ENCODE measurements at places on chromosomes 4 and X. TPM values are rescaled to one million over a fixed set of nuclear protein-coding genes. Genes with fewer than 3 reads are reported as not detected.

- no peak for DNase-seq
Measured at GRCh38 chr4:165439981-165440380, 61.2 kb downstream of the CPE start.

DNA sequence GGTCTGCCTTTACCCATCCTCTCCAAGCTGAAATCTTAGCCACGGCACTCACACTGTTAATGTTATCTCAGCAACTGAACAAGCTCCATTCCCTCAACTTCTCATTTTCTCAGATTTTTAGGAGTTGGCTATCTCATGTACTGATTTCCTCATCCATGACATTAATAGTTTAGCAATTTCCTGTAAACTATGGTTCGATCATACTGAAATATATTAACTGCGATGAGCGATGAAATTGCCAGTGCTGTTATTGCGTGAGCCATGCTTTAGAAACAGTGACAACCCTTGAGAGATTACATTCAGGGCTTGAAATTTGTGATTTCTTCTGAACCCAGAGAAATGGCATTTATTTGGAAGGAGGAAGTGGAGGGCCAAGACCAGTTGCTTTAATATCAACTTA lies 223.7 kb downstream of the GPAT3 start:
- no peak for DNase-seq

- DNase-seq: no peak
Measured at GRCh38 chr4:94700298-94700697, 57.5 kb upstream of the BMPR1B start.

GRCh38 chr4:36010397-36010929 lies 233.9 kb downstream of the ARAP2 start:
- no peak for DNase-seq

- no peak for DNase-seq
Measured at GRCh38 chr4:104966349-104967033, 180.2 kb upstream of the TET2 start.

GRCh38 chrX:16310326-16310725 lies 143.0 kb downstream of the MAGEB17 start:
- no peak for DNase-seq

GRCh38 chr4:28360681-28361080 lies 1500.0 kb downstream of the STIM2 start:
- DNase-seq: no peak

- no peak for DNase-seq
Measured at GRCh38 chrX:19063030-19063429, 59.2 kb downstream of the ADGRG2 start.

DNA sequence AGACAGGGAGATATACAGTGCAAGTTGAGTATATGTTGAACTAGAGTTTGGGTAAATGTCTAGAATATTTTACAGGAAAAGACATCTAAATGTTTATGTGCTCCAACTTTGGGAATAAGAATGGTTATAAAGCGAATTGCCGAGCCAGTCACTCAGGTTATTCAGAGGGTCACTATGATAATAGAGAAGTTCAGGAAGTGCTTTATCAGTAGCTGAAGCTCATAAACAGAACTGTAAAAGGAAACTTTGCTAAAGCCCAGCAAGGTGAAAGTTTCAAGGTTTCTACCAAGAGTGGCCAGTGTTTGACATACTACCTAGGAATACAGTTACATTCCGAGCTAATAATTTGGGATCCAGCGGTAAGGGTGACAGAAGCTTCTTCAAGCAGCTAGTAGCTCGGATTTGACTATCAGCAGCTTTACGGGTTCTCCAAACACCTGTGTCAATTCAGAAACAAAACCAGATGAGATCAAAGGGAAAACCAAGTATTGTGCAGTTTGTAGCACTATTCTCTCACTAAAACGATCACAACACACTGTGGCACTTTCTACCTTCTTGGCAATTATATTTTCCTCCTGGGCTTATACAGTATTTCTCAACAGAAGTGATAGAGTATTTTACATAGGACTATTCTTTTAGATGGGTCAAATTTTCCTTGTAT lies 17.2 kb upstream of the BCLAF3 start:
- no peak for DNase-seq

GRCh38 chrX:109822861-109823260 lies 89.8 kb upstream of the ACSL4 start:
- no peak for DNase-seq

DNA sequence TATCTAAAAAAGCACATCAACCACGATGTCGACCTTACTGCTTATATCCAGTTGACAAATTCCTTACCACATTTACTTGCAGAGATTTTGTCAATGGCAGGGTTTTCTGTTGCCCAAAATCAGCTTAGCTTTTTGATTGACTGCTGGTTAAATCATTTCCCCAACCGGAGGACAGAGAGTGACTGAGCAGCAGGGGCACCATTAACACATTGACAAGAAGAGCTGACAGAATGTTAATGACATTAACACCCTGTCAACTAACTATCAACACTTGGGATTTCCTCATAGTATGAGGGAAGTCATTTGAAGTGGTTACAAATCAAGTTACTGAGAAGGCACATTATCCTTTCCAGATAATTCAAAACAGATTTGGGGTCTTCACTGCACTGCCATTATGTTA lies 368.4 kb downstream of the RPA4 start:
- no peak for DNase-seq

- DNase-seq: no peak
Measured at GRCh38 chr4:186151499-186151898, 39.9 kb upstream of the CYP4V2 start.

RIPPLY1 gene
- not detected for total RNA-seq

SCD5 gene
- 4.9 TPM for total RNA-seq

SOD3 gene
- 62.4 TPM for total RNA-seq

PNPLA4 gene
- 34.9 TPM for total RNA-seq

RPA4 gene
- total RNA-seq: not detected

NHSL2 gene
- 4.7 TPM for total RNA-seq

SERPINA7 gene
- not detected for total RNA-seq

DCHS2 gene
- not detected for total RNA-seq

IRAK1 gene
- total RNA-seq: 34.2 TPM

FAM114A1 gene
- 20.3 TPM for total RNA-seq
